ENCODE measurements at places on chromosomes 16 and 17. TPM values are rescaled to one million over a fixed set of nuclear protein-coding genes. Genes with fewer than 3 reads are reported as not detected.

- H3K4me1 ChIP-seq, result no peaks in the 10 kb centered on the region
- H3K27ac ChIP-seq, result no peak overlapping the region
- no peaks in the 10 kb centered on the region for H3K36me3 ChIP-seq
- no peaks in the 10 kb centered on the region for H3K27me3 ChIP-seq
- no peak for DNase-seq
These were observed 895.8 kb upstream of the SOX9 start for GRCh38 chr17:71224824-71225575.

The EFCAB5 gene
- 0.54 TPM for polyA plus RNA-seq

DNA sequence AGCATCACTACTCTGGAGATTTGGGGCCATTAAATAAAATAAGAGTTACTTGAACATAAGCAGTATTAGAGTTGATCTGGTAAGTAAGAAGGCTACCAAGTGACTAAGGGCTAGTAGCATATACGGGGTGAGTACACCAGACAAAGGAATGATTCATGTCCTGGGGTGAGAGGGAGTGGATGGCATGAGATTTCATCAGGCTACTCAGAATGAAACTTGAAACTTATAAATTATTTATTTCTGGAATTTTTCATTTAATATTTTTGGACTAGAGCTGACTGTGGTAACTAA is 2.3 kb downstream of the SLFN5 start:
- no peak for DNase-seq
- no peak overlapping the region for H3K4me3 ChIP-seq
- no peaks in the 10 kb centered on the region for H3K36me3 ChIP-seq
- no peaks in the 10 kb centered on the region for H3K27me3 ChIP-seq
- H3K27ac ChIP-seq, result no peak overlapping the region
- H3K4me1 ChIP-seq, result peaks cover 23% of the 10 kb centered on the region

- H3K27ac ChIP-seq, result no peak overlapping the region
- H3K4me3 ChIP-seq, result no peak overlapping the region
- no peak for DNase-seq
- no peaks in the 10 kb centered on the region for H3K4me1 ChIP-seq
- H3K36me3 ChIP-seq, result no peaks in the 10 kb centered on the region
These were observed 253.6 kb upstream of the XYLT1 start for GRCh38 chr16:17724242-17724898.

The SMURF2 gene
- 14.6 TPM for polyA plus RNA-seq

- peaks cover 13% of the 10 kb centered on the region for H3K4me1 ChIP-seq
- peak overlapping the region; percentile 62 for H3K4me3 ChIP-seq
These were observed 759 bp downstream of the ELAC2 start for GRCh38 chr17:13016881-13017654.

DNA sequence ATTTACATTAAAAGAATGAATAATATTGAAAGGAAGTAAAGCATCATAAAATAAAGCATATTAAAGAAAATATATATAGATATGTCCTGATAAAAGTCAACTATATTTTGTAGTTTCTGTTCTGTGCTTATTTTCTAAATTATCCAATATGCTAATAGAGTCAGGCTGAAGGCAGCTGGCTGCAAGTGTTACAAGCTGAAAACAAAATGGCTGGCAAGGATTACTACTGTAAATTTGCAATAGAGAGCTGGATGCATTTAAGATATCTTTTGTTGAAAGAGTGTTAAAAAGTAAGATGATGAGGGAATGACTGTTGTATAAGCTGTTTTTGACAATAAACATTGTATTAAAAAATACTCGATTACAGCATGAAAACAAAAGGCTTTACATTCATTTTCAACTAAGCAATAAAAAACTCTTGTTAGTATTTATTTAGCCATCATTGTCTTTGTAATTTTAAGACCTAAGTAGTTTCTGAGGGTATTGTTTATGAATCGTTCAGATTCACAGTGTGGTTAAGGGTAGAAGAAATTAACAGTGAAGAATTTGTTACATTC is 76.3 kb downstream of the TANC2 start:
- no peak overlapping the region for H3K4me3 ChIP-seq
- no peak overlapping the region for H3K27ac ChIP-seq
- DNase-seq, result no peak
- H3K27me3 ChIP-seq, result no peaks in the 10 kb centered on the region
- no peaks in the 10 kb centered on the region for H3K36me3 ChIP-seq

The CACNG3 gene
- polyA plus RNA-seq, result not detected

DNA sequence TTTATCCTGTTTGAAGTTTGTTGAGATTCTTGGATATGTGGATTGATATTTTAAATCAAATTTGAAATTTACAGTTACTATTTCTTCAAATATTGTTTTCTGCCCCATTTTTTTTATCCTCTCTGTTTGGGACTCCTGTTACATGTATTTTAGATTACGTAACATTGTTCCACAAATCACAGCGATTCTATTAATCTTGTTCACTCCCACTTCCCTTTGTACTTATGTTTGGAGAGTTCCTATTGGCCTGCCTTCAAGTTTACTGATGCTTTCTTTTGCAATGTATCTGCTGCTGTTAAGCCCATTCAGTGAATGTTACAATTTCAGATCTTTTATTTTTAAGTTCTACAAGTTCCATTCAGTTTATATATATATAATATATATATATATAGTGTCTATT is 288.3 kb upstream of the TNRC6C start:
- H3K36me3 ChIP-seq, result no peaks in the 10 kb centered on the region
- no peak overlapping the region for H3K27ac ChIP-seq
- DNase-seq, result no peak
- H3K4me3 ChIP-seq, result no peak overlapping the region

DNA sequence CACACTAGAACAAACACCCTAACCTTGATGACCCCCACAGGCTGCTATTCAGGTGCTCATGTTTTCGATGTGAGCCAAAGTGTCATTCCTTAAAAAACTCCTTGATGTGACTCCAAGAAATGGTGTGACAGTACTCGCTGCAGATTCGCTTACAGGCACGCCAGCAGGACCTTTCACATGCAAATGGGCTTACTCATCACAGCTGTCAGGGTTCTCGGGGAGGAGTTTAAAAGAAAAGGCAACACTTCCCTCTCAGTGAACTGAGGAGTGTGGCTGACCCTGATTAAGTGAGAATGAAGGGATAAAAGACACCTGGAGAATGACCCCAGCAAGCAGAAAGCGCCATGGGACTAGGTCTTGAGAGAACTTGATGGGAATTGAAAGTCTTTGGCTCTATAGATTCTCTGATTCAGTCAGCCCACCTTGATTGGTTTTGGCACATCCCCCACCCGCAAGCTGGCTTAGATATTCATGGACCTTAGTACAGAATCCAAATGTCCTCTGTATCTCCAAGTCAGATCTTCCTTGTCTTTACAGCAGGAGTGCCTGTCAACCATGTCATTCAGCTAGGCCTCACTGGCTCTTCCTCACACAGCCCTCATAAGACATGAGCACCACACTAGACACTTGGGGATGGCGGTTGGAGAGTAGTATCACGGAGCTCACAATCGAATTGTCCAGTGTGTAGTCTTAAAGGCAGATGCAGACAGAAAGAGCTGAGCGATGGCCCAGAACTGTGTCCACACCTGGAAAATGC is 82.6 kb downstream of the HIC1 start:
- no peaks in the 10 kb centered on the region for H3K27me3 ChIP-seq
- H3K36me3 ChIP-seq, result no peaks in the 10 kb centered on the region
- no peak overlapping the region for H3K27ac ChIP-seq
- H3K4me1 ChIP-seq, result peaks cover 20% of the 10 kb centered on the region
- DNase-seq, result peak; percentile 39

The ZFP3 gene
- polyA plus RNA-seq, result 3.2 TPM

The NME4 gene
- polyA plus RNA-seq, result 61.9 TPM

DNA sequence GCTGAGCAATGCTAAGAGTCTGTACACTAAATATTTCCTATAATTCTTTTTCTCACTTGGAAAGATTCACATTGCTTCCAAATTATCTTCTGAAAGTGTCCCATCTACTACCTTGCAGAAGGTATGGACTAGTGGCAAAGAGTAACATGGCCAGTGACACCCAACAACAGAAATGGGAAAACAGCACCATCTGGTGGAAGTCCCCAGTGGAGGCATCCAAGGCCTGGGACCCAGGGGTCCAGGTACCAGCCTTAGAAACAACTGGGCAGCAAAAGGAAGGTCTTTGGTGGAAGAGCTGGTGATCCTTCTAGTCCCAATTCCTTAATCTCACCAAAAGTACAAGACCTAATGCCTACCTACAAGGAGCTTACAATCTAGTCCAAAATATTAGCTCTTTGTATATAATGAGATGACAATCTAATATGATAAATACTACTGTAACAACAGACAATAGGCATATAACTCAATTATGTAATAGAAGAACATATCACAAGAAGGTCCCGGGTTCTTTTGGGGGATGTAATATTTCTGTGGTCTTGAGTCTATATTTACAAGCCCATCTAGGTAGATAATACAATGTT is 55.3 kb downstream of the SKAP1 start:
- H3K27me3 ChIP-seq, result no peaks in the 10 kb centered on the region
- H3K27ac ChIP-seq, result peak overlapping the region; percentile 36
- H3K36me3 ChIP-seq, result no peaks in the 10 kb centered on the region
- peak; percentile 48 for DNase-seq
- H3K4me1 ChIP-seq, result peaks cover 23% of the 10 kb centered on the region
- H3K4me3 ChIP-seq, result no peak overlapping the region

The CBX4 gene
- polyA plus RNA-seq, result 115 TPM

The MYH4 gene
- not detected for polyA plus RNA-seq

GRCh38 chr17:13619462-13619861 is 17.7 kb upstream of the HS3ST3A1 start:
- no peaks in the 10 kb centered on the region for H3K27me3 ChIP-seq
- no peak overlapping the region for H3K4me3 ChIP-seq
- H3K27ac ChIP-seq, result no peak overlapping the region
- no peaks in the 10 kb centered on the region for H3K4me1 ChIP-seq
- DNase-seq, result no peak

DNA sequence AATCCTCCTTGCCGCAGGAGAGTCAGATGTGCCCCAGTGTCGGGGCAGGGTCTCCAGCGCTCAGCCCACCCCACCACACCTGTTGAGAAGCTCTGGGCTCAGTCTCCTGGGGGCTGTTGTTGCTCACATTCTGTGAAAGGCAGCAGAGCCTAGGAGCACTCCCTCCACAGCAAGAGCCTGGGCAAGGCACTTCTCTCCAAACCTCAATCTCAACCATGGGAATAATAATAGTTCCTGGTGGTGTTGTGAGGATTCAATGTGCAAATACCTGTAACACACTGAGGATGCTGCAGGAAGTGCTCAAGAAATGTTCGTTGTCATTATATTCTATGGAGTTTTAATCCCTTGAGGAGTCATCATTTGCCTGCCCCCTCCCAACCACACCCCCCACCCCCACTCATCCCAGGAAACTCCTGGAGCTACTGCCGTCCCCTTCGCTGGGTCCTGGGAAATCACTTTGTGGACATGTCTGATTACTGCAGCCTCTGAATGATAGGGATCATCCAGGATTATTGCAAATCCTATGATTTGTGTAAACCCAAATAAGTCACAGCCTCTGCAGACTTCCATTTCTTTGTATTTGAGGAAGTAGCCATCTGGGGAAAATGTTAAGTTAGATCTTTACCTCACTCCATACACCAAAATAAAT is 61.5 kb downstream of the CCT6B start:
- no peaks in the 10 kb centered on the region for H3K4me1 ChIP-seq
- H3K36me3 ChIP-seq, result no peaks in the 10 kb centered on the region
- DNase-seq, result no peak
- no peaks in the 10 kb centered on the region for H3K27me3 ChIP-seq
- H3K27ac ChIP-seq, result no peak overlapping the region

DNA sequence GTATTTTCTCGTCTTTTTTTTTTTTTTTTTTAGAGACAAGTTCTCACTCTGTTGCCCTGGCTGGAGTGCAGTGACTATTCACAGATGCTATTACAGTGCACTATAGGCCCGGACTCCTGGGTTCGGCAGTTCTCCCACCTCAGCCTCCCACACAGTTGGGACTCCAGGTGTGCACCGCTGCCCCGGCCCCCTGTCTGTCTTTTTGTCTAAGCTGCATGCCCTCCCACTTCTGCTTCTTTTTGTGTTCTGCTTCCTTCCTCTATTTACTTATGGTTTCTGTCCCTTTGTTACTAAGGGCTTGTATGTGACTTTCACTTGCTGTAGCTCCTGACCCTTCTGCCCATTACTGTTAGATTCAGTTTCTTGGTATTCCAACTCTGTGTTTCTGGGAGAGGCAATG is 20.5 kb downstream of the SLC7A6 start:
- H3K4me3 ChIP-seq, result peak overlapping the region; percentile 26
- H3K36me3 ChIP-seq, result no peaks in the 10 kb centered on the region
- peaks cover 95% of the 10 kb centered on the region for H3K4me1 ChIP-seq
- DNase-seq, result peak; percentile 86

- H3K36me3 ChIP-seq, result no peaks in the 10 kb centered on the region
- no peaks in the 10 kb centered on the region for H3K27me3 ChIP-seq
- no peak for DNase-seq
- peaks cover 22% of the 10 kb centered on the region for H3K4me1 ChIP-seq
- H3K27ac ChIP-seq, result no peak overlapping the region
These were observed 37.2 kb downstream of the ITGAE start for GRCh38 chr17:3763777-3764170.

DNA sequence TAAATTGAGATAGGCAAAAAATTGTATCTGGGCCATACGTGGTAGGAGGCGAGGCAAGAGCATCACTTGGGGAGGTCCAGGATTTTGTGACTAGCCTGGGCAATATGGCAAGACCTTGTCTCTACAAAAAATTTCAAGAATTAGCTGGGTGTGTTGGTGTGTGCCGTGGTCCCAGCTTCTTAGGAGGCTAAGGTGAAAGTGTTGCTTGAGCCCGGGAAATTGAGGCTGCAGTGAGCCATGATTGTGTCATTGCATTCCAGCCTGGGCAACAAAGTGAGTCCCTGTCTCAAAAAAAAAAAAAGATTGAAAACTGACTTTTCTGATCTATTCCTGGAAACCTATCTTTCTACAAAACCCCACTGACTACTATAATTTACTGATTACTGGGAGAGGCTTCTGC is 26.7 kb downstream of the CDK12 start:
- no peak for DNase-seq
- no peaks in the 10 kb centered on the region for H3K27me3 ChIP-seq
- peaks cover 7% of the 10 kb centered on the region for H3K36me3 ChIP-seq
- no peak overlapping the region for H3K4me3 ChIP-seq
- no peak overlapping the region for H3K27ac ChIP-seq
- H3K4me1 ChIP-seq, result peaks cover 3% of the 10 kb centered on the region

The CDK5RAP3 gene
- polyA plus RNA-seq, result 728 TPM

- no peaks in the 10 kb centered on the region for H3K27me3 ChIP-seq
- H3K4me3 ChIP-seq, result peak overlapping the region; percentile 30
- peaks cover 15% of the 10 kb centered on the region for H3K4me1 ChIP-seq
- peak; percentile 39 for DNase-seq
- H3K27ac ChIP-seq, result peak overlapping the region; percentile 60
These were observed 873 bp downstream of the SETD1A start for GRCh38 chr16:30958175-30959079.

The DHX58 gene
- 31.6 TPM for polyA plus RNA-seq
